Stimulated activated CD8-positive, alpha-beta memory T cell treated with anti-CD3 and anti-CD28 coated beads, Interleukin-4, amount 100 ng/mL, for 24 hours (primary cell): ENCODE measurements at places on chromosomes 1 and 21.
A peak's percentile ranks its signal among the peaks of the same experiment; 100 is the strongest.

DNA sequence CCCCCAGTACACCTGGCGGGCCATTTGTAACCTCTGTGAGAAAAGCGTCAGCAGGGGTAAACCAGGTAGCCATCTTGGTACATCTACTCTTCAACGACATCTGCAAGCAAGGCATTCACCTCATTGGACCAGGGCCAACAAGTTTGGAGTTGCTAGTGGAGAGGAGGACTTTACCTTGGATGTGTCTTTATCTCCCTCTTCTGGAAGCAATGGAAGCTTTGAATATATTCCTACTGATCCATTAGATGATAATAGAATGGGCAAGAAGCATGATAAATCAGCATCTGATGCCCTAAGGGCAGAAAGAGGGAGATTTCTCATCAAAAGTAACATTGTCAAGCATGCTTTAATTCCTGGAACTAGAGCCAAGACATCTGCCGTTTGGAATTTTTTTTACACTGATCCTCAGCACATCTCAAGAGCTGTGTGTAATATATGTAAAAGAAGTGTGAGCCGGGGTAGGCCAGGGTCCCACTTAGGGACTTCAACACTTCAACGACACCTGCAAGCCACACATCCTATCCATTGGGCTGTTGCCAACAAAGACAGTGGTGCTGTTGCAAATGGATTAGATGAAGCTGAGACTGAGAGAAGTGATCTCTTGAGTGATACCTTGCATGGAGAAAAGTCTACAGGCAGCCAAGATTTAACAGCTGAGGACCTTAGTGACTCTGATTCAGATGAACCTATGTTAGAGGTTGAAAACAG lies 2.7 kb downstream of the ZBED6 start:
- no peak for DNase-seq

GRCh38 chr1:10794724-10795275 lies 1.6 kb downstream of the CASZ1 start:
- no peak for DNase-seq

GRCh38 chr1:14666373-14666772 lies 67.9 kb downstream of the KAZN start:
- DNase-seq: no peak

- DNase-seq: no peak
Measured at GRCh38 chr1:215779729-215780128, 212.6 kb downstream of the KCTD3 start.

- DNase-seq: no peak
Measured at GRCh38 chr1:24344090-24344742, 25.1 kb downstream of the GRHL3 start.

DNA sequence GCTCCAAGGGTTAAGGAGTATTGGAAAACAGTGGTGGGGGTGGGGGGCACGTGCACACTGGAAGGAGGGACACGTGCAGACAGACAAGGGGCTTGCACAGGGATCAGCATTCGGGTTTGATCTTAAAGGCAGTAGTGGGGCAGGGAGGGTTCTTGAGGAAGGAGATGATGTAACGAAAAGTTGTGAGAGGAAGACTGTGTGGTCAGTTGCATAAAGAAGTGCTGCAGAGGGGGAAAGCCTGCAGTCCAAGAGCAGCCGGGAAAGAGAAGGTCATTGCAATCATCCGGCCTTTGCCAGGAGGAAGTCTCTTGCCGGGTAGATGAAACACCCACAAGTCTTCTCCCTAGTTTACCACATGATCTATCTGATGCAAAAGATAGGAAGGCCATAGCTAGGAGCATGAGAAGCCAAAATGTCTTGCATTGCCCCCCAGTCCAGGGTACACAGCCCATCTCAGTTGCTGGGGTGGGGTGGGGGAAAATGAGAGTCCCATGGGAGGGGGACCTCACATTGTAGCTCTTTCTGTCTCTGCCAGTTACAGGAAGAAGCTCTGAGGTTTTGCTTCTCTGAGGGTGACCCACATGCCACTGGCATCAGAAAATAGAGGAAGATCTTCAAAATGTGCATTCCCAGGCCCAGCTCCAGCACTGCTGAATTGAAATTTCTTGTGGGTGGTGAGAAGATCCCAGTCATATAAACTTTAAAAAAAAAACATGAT lies 202.5 kb upstream of the RAB4A start:
- DNase-seq: no peak

GRCh38 chr1:179786815-179787685 lies 44.0 kb downstream of the FAM163A start:
- no peak for DNase-seq

DNA sequence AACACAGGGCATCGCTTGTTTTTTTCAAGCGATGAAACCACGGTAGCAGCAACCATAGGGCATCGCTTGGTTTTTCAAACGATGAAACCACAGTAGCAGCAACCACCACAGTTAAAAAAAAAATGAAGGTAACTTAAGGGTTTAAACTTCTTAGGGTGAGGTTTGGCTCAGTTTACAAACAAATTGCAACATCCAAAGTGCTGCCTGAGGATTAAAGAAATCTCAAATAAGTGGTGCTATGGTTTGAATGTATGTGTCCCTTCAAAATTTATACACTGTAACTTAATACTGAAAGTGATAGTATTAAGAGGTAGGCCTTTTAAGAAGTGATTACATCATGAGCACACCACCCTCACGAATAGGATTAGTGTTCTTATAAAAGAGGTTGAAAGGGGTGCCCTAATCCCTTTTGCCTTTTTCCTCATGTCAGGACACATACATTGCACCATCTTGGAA lies 6.4 kb upstream of the GBP5 start:
- no peak for DNase-seq

DNA sequence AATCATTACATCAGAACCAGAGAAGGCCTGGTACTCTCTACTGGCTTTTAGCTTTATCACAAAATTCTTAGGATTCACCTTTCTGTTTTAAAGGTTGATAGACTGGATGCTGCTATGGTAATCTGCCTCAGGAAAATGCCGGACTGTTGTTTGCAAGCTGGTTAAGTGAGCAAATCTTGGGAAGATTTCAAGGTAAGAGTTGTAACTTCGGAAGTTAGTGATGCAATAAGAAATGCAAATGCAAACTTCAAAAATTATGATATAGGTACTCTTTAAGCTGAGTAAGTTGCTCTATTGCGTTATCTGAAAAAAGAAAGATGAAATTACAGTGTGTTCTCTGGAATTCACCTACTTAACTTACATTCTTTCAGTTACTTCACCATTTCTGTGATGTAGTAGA lies 4.4 kb upstream of the SLC16A1 start:
- DNase-seq: no peak

GRCh38 chr1:228979325-228979699 lies 244.0 kb downstream of the RHOU start:
- DNase-seq: no peak

DNA sequence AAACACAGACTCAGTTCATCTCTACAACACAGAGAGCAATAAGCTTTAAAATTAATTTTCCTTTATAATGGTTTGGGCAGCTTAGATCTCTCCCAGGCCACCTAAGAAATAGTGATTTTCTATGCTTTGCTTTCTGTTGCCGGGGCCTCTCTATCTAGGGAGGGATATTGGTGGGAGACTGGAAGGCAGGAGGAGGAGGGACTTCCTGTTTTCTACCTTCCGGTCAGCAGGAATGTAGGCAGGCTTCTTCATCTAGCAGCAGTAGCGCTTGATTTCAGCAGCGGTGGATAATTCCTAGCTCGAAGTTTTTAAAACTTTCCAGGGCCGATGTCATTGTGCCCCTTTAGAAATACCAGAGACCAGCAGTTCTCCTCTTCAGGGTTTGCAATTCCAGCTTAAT lies 5.1 kb upstream of the DESI2 start:
- no peak for DNase-seq

DNA sequence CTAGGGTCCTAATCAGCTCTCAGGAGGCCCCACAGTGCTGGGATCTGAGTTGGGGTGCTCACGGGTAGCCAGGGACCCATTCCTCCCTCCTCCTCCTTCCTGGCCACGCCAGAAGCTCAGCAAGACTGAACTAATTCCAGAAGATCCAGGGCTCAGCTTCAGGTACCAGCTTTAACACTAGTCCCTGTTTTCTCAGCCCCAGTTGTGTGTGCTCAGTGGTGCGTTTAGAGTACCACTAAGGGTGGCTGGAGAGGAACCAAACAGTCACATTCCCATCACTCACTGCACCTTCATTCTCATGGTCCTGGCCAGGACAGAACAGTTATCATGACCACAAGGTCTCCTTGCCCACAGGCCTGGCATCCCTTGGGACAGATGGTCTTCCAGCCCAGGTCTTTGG lies 20.8 kb downstream of the PKP1 start:
- DNase-seq: no peak

DNA sequence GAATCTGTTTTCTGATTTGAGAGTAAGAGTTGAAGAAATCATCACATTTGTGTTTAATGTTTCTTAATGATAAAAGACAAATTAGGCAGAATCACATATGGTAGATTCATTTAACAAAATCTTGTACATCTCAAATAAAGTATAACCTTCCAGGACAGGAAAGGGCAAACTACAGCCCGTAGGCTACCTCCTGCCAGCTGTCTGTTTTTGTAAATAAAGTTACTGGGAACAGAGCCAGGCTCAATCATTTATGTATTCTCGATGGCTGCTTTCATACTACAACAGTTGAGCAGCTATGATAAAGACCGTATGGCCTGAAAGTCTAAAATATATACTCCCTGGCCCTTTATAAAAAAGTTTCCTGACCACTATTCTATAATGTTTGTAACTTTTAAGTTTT lies 204.1 kb downstream of the COL24A1 start:
- no peak for DNase-seq

DNA sequence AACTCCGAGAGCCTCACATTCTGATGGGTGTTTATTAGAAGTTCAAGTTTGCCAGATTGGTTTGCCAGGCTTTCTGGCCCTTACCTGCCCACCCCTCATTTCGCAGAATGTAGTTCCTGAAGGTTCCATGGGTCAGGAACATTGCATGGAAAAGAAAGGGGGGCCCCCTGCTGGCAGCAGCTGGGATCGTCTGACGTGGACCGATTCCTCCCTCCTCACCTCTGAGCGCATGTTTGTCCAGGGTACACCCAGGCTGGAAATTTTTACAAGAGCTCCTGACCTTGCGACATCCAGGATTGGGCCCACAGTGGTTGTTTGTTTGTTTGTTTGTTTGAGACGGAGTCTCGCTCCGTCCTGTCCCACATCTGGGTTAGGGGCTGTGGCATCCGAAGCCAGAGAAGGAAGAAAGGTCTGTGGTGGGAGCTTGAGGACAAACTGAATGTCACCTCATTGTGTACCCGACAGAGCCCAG lies 126.0 kb upstream of the TMEM51 start:
- peak; percentile 8 for DNase-seq

DNA sequence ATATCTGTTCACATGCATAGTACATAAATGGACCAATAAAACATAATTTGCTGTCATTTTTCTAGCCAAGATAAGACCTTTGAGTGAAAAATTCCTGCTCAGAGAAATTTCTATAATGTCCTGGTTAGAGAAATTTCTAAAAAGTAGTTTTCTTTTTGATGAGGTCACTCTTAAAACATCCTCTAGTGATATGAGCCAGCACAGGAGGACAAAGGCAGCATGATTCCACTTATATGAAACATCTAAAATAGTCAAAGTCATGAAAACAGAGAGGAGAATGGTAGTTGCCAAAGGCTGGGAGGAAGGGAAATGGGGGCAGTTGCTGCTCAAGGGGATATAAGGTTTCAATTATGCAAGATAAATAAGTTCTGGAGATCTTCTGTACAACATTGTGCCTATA lies 239.4 kb downstream of the BACH1 start:
- DNase-seq: no peak

DNA sequence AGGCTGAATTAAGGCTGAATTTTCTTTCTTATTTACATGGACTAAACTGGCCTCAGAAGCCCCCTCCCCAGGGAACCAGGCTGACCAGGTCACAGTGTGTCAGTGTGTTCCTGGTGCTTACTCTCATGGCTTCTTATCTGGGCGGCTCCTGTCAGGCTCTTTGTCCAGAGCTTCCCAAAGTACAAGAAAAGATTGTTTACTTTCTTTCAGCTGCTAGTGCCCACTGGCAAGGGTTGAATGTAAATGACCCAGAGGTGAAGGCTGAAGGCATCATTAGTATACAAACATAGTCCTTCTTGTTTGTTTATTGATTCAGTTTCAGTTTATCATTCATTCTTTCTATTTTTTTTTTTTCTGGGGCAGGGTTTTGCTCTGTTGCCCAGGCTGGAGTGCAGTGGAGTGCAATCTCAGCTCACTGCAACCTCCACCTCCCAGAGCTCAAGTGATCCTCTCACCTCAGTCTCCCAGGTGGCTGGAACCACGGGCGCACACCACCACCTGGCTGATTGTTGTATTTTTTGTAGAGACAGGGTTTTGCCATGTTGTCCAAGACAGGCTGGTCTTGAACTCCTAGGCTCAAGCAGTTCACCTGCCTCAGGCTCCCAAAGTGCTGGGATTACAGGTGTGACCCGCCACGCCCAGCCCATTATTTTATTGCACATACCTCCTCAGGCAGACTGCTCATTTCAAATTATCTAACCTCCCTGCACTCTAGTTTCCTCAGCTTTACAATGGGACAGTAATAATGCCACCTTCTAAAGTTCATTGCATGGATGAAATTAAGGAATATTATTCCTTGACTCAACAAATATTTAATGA lies 9.8 kb upstream of the KDM4A start:
- DNase-seq: no peak

DNA sequence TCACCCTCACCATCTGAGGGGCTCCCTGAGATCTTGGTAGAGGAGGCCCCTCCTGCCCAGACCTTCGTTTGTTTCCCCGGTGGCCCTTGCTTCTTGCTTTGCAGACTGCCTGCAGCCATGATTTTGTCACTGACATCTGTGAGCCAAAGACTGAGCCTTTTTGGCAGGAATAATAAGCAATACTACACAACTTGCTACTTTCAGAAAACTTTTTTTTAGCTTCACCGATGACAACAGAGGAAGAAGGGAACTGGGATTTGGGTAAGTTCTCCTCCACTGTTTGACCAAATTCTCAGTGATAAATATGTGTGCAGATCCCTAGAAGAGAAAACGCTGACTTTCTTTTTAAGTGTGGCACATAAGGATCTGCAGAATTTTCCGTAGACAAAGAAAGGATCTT lies 11.7 kb upstream of the CD101 start:
- DNase-seq: no peak

GRCh38 chr1:209647156-209647555 lies 5.1 kb downstream of the LAMB3 start:
- DNase-seq: no peak

GRCh38 chr21:37463083-37463801 lies 96.7 kb downstream of the DYRK1A start:
- no peak for DNase-seq

DNA sequence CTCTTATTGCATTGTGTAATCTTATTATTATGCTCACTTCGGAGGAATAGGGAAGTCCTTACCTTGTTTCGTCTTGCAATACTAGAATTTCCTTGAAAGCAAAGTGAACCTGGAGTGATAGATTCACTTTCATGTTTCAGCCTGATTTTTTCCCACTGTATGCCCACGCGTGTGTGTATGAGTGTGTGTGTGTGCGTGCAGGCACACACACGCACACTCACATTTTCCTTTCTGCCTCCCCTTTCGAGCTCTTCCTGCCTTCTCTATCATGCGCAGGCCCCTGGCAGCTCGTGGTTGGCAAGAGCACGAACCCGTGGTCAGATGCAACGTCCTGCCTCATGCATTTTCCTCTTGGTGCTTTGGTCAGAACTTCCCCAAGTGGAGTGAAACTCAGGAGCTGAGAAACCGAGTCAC lies at the start of gene GCSAML:
TSS of gene GCSAML (plus strand) at position 366 of the 414 bp plus-strand sequence. CDS start 58 bp downstream, outside the sequence.
- DNase-seq: no peak

- no peak for DNase-seq
Measured at GRCh38 chr1:44254392-44254910, 41.2 kb downstream of the DMAP1 start.

- DNase-seq: no peak
Measured at GRCh38 chr1:215905493-215906115, 338.5 kb downstream of the KCTD3 start.
